Endodermal cell (in vitro differentiated cells): ENCODE measurements at places on chromosomes 2 and 18. TPM values are rescaled to one million over a fixed set of nuclear protein-coding genes. Genes with fewer than 3 reads are reported as not detected.

Gene TLX2
- 0.27 to 0.53 TPM in 2 of 3 replicates, not detected in the other for total RNA-seq

DNA sequence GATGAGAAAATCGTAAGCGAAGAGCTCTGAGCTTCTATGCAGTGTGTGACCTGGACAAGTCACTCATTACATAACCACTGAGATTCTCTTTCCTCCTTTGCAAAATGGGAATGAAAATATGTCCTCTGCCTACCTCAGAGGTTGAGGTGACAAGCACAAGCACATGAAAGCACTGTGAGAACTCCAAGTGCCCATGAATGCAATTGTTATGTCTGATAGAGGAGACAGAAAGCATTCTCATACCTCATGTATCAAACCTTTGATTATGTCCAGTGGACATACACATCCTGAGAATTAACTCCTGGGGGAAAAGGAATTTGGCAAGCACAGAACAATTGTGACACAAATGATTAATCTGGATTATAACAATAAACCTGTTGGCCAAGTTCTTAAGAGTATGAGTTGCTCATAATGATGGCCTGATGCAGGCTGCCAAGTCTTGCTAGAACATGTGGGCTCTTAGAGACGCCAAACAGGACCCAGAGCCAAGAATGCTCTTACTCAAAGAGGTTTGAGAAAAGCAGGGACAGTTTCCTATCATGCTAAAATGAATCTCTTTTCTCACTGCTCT, 8.5 kb upstream of the RMDN2 start:
- H3K27me3 ChIP-seq = no peaks in the 10 kb centered on the region
- no peaks in the 10 kb centered on the region for H3K36me3 ChIP-seq
- DNase-seq = no peak
- H3K27ac ChIP-seq = no peak overlapping the region

Gene ATP8B1
- 0.74 to 4.1 TPM (median 1.7 TPM) in 3 replicates for total RNA-seq

- no peak overlapping the region for H3K4me3 ChIP-seq
- no peaks in the 10 kb centered on the region for H3K4me1 ChIP-seq
- DNase-seq = no peak
- H3K27ac ChIP-seq = no peak overlapping the region
Observed at GRCh38 chr2:186584053-186584452, 5.8 kb upstream of the ITGAV start.

Gene KIF5C
- 39.1 to 50.1 TPM (median 39.7 TPM) in 3 replicates for total RNA-seq

DNA sequence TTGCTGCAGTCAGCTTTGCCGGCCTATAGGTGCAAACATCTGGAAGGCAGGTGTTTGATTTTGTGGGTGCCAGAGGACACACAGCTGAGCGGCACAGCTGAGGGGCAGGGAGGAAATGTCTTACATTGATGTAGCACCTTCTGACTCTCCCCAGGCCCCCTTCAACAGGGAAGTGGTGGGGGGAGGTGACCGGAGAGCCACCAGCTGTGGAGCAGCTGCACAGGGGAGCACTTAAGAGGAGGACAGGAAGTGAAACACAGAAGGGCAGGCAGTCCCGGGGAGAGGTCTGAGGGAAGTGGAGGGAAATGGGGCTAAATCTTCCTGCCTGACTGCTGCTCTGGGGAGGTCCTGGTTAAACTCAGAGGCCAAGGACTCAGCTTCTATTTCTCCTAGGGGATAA, 409.1 kb downstream of the TNS1 start:
- peak; percentile 45 for DNase-seq
- H3K4me3 ChIP-seq = no peak overlapping the region
- no peaks in the 10 kb centered on the region for H3K36me3 ChIP-seq
- no peaks in the 10 kb centered on the region for H3K27me3 ChIP-seq
- peaks cover 11% of the 10 kb centered on the region for H3K4me1 ChIP-seq

Gene IHH
- total RNA-seq = 1.1 to 2.3 TPM (median 2.1 TPM) in 3 replicates

DNA sequence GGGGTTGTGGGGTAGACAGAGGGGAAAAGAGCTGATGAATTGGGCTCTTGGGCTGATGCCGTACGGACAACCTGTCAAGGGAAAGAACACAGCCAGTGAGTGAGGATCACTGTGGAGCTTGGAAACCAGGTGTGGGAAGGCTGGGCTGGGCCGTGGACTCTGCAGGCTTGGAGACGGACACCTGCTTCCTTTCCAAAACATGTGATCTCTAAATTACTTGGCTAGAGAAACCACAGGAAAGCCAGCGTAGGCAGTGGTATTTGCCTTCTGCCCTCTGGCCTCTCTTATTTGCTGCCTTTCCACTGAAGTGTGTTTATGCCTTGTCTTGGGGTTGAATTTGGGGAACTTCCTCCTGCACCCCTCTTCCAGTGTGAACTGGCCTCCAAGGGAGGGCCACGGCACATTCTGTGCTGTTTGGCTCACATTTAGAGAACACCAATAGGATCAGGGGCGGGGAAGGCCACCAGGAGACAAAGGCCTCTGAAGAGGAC, 267.7 kb downstream of the PRKCE start:
- no peaks in the 10 kb centered on the region for H3K4me1 ChIP-seq
- no peak overlapping the region for H3K4me3 ChIP-seq
- H3K27ac ChIP-seq = no peak overlapping the region
- H3K36me3 ChIP-seq = no peaks in the 10 kb centered on the region
- H3K27me3 ChIP-seq = peaks cover 29% of the 10 kb centered on the region

GRCh38 chr2:169363560-169364150, 1.3 kb upstream of the LRP2 start:
- no peaks in the 10 kb centered on the region for H3K4me1 ChIP-seq
- peaks cover 65% of the 10 kb centered on the region for H3K27me3 ChIP-seq
- DNase-seq = peak; percentile 77
- no peaks in the 10 kb centered on the region for H3K36me3 ChIP-seq
- H3K27ac ChIP-seq = peak overlapping the region; percentile 89
- H3K4me3 ChIP-seq = peak overlapping the region; percentile 69

Gene MAP3K19
- total RNA-seq = not detected in 2 replicates

GRCh38 chr2:61978522-61978921, 73.0 kb downstream of the COMMD1 start:
- H3K27me3 ChIP-seq = no peaks in the 10 kb centered on the region
- no peaks in the 10 kb centered on the region for H3K36me3 ChIP-seq
- no peaks in the 10 kb centered on the region for H3K4me1 ChIP-seq
- DNase-seq = no peak

- DNase-seq = no peak
- no peaks in the 10 kb centered on the region for H3K4me1 ChIP-seq
- no peaks in the 10 kb centered on the region for H3K36me3 ChIP-seq
- no peak overlapping the region for H3K4me3 ChIP-seq
- no peaks in the 10 kb centered on the region for H3K27me3 ChIP-seq
Observed at GRCh38 chr2:233593201-233593600, 24.2 kb upstream of the UGT1A8 start.

DNA sequence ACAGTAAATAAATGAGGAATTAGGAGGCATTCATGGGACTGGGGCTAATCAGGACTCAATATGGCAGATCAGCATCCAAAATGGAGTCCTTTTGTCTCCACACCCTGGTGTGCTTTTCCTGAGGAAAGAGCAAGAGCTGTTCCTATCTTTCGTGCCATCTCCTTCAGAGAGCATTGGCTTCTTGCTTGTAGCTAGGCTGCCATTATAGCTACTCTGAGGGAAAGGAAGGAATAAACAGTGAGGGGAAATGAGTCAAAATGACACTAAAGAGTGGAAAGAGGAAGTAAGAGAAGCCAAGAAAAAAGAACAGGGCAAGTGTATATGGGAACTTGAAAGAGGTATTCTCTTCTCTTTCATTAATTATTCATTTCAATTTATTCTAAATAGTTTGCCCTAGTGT, 8.4 kb upstream of the NMI start:
- H3K4me3 ChIP-seq = no peak overlapping the region
- no peaks in the 10 kb centered on the region for H3K27me3 ChIP-seq
- no peaks in the 10 kb centered on the region for H3K36me3 ChIP-seq
- no peak overlapping the region for H3K27ac ChIP-seq

GRCh38 chr18:55529581-55529980, 58.4 kb downstream of the TCF4 start:
- no peak for DNase-seq
- peaks cover under 1% of the 10 kb centered on the region for H3K4me1 ChIP-seq
- H3K4me3 ChIP-seq = no peak overlapping the region
- H3K27me3 ChIP-seq = no peaks in the 10 kb centered on the region
- H3K36me3 ChIP-seq = no peaks in the 10 kb centered on the region

DNA sequence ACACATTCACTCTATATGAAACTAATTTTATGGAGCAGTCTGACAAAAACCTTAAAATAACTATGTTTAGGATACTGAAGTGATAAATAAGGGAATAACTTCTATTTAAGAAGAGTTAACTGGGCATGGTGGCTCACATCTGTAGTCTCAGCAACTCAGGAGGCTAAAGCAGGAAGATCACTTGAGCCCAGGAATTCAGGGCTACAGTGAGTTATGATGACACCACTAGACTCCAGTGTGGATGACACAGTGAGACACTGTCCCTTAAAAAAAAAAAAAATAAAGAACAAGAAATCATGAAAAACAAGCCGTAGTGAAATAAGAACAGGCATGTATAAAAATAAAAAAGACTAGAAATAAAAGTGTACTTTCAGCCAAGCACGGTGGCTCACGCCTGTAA, 82.0 kb downstream of the THADA start:
- no peak for DNase-seq
- H3K27ac ChIP-seq = no peak overlapping the region
- no peaks in the 10 kb centered on the region for H3K27me3 ChIP-seq
- H3K4me1 ChIP-seq = no peaks in the 10 kb centered on the region
- H3K36me3 ChIP-seq = no peaks in the 10 kb centered on the region
- no peak overlapping the region for H3K4me3 ChIP-seq

- peaks cover 2% of the 10 kb centered on the region for H3K4me1 ChIP-seq
- no peaks in the 10 kb centered on the region for H3K27me3 ChIP-seq
- no peak overlapping the region for H3K27ac ChIP-seq
- DNase-seq = no peak
Observed at GRCh38 chr18:35444636-35445035, 53.1 kb downstream of the INO80C start.

DNA sequence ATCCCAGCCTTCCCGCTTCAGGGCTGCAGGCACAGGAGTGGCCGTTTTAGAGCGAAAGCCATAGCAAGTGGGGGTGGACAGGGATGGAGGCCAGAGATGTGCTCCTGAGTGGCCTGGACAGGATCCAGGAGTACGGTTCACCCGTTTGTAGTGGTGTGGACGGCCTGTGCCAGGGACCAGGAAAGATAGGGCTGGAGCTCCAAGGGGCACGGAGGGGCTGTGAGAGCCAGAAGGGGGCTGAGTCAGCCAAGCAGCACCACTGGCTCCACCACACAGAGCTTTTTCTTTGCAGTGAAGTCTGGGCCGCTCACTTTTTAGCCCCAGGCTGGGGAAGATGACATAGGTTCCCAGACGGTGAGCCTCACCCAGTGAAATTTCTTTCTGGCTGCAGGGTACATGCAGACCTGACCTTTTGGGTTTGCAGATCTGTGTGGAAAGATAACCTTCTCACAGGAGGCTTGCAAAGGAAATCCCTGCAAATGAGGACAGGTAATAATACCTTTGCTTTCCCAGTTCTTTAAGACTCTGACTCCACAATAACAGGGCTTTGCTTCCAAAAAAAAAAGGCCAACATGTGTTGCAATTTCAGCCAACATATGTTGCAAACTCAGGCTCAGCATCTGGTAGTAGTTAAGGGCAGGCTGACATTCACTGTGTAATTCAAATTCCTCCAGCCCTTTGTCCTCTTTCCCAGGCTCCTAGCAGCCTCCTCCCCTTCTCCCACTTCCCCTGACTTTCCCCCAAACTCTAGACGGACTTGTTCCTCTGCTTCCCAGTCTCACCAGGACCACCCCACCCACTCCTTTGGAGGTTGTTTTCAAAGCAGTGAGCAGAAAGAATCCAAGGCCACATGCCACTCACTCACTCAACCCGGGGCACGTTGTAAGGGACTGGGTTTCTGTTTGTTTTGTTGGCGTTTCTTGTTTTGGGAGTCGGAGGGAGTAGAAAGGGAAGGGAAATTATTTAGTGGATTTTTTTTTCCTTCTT, 20.3 kb upstream of the LAPTM4A start:
- H3K27me3 ChIP-seq = no peaks in the 10 kb centered on the region
- H3K4me1 ChIP-seq = peaks cover 7% of the 10 kb centered on the region
- DNase-seq = peak; percentile 72
- no peaks in the 10 kb centered on the region for H3K36me3 ChIP-seq
- no peak overlapping the region for H3K4me3 ChIP-seq

Gene RESP18
- total RNA-seq = not detected in 2 replicates

Gene CRYGC
- total RNA-seq = not detected in 2 replicates

GRCh38 chr18:2880473-2880872, 33.7 kb downstream of the EMILIN2 start:
- H3K36me3 ChIP-seq = no peaks in the 10 kb centered on the region
- H3K4me1 ChIP-seq = no peaks in the 10 kb centered on the region
- no peaks in the 10 kb centered on the region for H3K27me3 ChIP-seq

- peaks cover 60% of the 10 kb centered on the region for H3K4me1 ChIP-seq
- H3K36me3 ChIP-seq = no peaks in the 10 kb centered on the region
- peak overlapping the region; percentile 14 for H3K27ac ChIP-seq
Observed at GRCh38 chr18:36468161-36468560, 170.6 kb downstream of the FHOD3 start.

DNA sequence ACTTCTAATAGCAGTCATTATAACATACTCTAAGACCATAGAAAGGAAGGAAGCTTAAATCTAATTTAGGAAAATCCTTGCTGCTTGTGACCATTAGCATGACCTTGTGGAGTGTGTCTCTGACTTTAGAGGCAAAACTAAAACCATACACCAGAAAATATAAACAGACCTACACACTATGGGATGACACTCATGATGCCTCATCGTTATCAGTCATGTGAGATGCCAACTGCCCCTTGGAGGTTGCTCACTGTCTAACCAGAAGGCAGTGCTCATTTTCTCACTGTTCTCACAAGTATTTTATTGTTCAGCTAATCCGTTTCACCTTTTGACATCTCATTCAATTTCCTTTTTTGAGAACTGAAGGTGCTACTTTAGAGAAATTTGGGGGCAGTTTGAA, 376.9 kb downstream of the RND3 start:
- H3K27ac ChIP-seq = no peak overlapping the region
- no peaks in the 10 kb centered on the region for H3K4me1 ChIP-seq
- no peaks in the 10 kb centered on the region for H3K27me3 ChIP-seq
- no peak for DNase-seq
- H3K36me3 ChIP-seq = no peaks in the 10 kb centered on the region
- H3K4me3 ChIP-seq = no peak overlapping the region

DNA sequence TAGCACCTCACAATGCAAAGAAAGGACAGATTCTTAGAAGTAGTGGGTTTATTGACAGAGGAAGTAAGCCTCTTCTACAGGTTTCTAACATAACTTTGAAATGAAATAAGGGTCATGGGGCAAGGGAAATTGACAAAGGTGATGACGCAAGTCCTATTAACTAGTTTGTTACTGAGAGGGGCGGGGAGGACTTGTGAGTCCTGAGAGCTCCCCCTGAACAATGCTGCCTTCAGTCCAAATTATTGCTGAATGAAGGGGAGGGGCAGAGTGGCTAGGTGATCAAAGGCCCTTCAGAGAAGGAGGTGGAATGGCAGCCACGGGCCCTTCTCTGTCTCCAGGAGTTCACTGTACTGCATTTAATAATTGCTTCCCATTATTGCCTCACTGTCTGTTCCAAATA, 390.0 kb downstream of the MEIS1 start:
- no peaks in the 10 kb centered on the region for H3K4me1 ChIP-seq
- no peak overlapping the region for H3K4me3 ChIP-seq
- no peaks in the 10 kb centered on the region for H3K27me3 ChIP-seq
- no peaks in the 10 kb centered on the region for H3K36me3 ChIP-seq

Gene NGEF
- 2.8 to 3.9 TPM (median 2.9 TPM) in 3 replicates for total RNA-seq

Gene GAREM2
- total RNA-seq = 8.1 and 9.2 TPM in 2 replicates
